Inflammatory macrophage treated with lipopolysaccharide for 1 hour (primary cell): ENCODE measurements at places on chromosomes 16 and 17.

DNA sequence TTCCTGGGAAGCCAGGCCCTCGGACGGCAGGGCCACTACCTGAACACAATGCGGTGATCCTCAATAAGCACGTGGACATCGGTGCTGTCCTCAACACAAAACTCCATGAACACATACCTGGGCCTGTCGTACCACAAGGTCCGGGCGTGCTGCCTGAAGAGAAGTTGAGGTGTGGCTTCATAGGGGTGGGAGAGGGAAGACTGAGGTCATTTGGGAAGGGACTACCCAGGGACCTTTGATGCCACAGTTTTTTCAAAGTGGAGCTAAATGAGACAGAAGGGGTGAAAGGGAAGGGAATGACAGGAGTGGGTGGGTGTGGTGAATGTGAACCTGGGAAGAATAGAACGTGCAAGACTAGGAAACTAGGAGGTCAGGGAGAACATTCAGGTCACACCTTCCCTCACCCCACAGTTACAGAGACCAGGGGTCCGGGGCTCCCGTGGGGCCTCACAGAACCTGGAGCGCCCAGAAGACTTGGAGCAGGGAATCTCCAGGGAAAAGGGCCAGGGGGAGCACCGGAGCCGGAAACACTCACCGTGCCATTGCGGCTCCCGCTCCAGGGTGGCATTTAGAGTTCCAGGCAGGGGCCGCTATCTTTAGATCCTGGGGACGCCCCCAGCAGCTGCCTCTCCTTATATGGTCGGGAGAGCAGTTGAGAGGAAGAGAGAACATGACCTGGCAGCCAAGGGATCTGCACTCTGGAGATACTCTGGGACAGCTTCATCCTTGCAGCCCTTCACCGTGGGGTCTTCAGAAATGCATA lies at the start of gene PTGES3L:
PTGES3L (minus strand) TSS at position 570 of the 763 bp plus-strand sequence; CDS start at position 543, 27 bp downstream.
- DNase-seq, result no peak

- DNase-seq, result no peak
These were observed 23.6 kb downstream of the RAB40B start for GRCh38 chr17:82674656-82675475.

DNA sequence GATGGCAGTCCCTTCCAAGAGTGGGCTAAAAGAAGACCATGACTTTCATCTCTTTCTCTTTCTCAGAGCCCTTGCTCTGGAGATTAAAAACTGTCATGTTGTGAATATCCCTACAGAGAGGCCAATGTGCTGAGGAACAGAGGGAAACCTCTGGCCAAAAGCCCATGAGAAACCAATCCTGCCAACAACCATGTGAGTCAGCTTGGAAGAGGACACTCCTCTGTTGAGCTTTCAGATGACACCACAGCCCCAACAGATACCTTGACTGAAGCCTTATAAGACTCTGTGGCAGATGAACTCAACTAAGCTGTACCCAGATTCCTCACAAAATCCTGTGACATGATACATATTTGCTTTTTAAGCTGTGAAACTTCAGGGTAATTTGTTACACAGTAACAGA lies 19.6 kb downstream of the CPPED1 start:
- no peak for DNase-seq

DNA sequence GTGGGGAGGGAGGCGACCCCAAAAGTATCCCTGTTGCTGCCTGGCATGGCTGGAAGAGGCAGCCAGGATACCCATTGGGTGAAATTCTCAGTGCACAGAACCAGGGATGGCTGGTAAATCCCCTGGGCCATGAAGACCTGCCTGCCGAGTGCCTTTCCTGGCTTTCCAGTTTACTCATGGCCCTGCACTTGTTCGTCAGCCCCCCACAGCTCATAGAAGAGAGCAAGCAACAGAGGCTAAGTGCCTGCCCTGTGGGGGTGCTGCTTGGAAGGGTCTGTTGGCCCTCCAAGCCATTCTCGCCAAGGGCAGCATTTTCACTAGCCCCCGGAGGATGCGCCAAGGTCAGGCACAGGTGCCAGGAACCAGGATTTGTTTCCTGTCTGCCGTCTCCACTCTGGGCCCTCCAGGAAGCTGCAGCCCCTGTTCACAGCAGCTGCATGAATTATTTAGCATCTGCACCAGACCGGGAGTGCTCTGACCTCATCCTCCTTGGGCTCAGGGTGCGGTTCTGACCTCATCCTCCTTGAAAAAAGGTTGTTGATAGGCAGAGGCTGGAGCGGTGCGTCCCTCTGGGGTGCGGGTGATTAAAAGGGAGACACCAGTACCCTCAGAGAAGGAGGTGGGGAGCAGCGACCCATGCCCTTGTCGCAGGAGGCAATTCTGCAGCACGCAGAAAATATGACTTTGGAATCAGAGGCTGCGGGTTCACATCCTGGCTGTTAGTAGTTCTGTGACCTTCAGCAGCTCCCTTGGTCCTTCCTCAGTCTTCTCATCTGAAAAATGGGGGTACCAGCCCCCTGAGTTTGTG lies 14.2 kb upstream of the CD300A start:
- no peak for DNase-seq

- DNase-seq, result no peak
These were observed 52.2 kb downstream of the NDE1 start for GRCh38 chr16:15701975-15702970.

DNA sequence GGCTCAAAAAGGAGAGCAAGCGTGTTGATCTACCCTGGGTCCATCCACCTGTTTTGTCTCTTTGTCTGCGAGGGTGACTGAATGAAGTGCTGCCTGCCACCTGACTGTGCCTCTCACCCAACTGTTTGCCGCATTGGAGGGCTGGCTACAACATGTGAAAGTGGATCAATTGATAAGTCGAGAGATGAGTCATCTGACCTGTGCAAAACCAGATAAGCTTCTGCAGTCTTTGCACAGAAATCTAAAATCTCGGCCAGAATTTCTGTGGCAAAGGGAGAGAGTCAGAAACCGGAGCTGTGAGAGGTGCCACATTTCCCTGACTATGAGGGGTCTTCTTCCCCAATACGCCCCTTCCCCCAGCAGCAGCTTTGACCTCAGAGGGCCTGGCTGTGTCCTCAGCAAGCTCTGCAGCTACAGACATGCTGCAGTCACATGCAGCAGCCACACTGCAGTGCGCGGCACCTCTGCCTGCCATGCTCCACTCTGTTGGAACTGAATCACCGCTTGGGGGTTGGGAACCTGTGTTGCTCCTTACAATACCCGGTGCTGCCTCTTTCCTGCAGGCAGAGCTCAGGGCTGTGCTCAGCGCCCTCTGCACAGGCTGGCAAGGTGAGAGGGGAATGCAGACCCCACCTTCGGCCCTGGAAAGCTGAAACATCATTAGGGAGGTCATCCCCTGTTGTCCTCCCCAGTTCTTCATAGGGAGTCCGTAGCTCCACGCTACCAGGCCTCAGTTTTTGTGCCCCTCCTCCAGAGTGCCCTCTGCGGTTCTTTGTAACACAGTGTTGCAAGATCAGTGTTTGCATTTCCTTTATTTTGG lies 16.2 kb upstream of the HAS3 start:
- no peak for DNase-seq

DNA sequence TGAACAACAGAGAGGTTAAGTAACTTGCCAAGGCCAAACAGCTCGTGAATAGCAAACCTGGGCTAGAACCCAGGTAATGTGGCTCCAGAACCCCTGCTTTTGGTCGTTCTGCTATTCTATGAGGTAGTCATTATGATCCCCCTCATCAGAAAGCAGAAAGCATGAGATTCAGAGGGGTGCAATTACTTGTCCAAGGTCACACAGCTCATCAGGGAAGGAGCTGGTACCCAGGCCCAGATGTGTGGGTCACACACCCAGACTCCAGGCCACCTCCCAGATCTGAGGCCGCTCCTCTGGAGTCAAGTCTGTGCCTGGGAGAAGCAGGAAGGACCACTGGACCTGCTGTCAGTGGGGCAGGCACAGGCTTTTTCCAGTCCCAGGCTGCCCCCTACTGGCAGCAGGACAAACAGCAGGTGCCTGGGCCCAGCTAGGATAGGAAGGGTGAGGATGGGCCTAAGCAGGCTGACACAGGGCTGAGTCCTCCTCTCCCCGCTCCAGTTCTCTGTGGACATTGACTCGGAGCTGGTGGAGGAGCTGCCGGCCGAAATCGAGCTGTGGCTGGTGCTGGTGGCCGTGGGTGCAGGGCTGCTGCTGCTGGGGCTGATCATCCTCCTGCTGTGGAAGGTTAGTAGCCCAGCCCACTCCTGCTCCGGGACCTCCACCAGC lies 7.8 kb upstream of the PDK2 start:
- DNase-seq, result peak; percentile 52

DNA sequence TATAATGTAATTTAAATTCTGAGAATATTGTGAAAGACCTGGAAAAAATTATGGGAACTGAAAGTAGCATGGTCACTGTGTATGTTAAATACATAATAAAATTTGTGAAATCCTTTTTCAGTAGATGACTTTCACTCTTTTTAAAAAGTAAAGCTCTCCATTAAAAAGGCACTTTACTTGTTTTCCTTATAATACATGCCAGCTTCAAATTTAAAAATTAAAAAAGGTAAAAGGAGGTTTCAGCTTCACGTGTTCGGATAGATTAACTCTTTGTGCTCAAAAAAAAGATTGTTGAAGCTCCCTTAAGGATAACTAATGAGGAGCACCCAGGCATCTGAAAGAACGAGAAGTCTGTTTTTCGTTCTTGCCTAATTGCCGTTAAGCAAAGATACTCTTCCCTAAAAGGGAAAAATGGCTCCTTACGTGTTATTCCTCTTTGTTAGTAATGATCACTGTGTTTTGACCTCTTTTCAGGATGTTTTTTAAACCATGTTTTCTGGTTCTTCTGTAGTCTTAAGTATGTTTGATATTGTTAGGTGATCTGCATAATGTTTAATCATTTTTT lies 87.8 kb downstream of the TUBD1 start:
- peak; percentile 86 for DNase-seq

DNA sequence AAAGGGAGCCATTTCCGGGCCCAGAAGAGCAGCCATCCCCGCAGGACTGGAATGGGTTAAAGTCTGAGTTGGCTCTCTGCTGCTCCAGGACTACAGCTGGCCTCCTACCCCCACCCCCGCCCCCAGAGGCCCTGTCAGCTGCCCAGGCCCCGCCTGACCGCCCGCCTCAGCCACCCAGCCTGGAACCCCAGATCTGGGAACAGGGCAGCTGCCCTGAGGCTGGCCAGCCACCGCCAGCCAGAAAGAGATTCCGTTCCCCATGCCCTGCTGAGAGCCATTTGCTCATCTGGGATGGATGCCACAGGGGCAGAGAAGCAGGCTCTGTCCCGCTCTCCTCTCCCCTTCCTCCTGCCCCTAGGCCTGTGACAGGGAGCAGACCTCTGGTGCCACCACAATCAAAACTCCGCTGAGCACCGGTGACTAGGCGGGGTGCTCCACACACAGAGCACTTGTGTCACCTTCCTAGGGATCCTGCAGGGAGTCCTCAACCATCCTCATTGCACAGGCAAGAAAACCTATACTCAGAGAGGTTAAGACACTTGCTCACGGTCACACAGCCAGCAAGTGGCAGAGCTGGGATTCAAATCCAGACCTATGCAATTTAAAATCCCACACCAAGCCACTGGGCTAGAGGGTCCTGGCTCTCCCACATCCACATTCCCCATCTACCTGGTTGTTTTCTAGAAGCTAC lies 44.1 kb downstream of the ZNF423 start:
- DNase-seq, result no peak

- no peak for DNase-seq
These were observed 38.9 kb upstream of the CREBBP start for GRCh38 chr16:3919413-3919812.

DNA sequence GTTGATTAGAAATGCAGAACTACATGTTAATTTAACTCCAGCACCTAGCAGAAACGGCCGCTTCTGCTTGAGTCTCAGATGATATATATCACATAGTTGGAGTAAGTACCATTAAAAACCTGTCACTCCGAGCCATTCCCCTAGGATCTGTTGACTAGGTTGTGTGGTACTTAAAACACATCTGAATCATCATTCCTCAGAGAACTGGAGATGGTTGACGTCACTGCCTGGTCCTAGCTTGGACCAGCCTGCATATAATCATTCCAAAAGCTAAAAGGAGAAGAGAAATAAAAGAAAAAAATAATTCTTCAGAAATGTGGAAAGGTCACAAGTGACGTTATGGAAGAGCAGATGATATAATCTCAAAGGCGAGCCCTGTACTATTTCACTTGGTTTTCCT lies 31.3 kb upstream of the RASL10B start:
- DNase-seq, result no peak

DNA sequence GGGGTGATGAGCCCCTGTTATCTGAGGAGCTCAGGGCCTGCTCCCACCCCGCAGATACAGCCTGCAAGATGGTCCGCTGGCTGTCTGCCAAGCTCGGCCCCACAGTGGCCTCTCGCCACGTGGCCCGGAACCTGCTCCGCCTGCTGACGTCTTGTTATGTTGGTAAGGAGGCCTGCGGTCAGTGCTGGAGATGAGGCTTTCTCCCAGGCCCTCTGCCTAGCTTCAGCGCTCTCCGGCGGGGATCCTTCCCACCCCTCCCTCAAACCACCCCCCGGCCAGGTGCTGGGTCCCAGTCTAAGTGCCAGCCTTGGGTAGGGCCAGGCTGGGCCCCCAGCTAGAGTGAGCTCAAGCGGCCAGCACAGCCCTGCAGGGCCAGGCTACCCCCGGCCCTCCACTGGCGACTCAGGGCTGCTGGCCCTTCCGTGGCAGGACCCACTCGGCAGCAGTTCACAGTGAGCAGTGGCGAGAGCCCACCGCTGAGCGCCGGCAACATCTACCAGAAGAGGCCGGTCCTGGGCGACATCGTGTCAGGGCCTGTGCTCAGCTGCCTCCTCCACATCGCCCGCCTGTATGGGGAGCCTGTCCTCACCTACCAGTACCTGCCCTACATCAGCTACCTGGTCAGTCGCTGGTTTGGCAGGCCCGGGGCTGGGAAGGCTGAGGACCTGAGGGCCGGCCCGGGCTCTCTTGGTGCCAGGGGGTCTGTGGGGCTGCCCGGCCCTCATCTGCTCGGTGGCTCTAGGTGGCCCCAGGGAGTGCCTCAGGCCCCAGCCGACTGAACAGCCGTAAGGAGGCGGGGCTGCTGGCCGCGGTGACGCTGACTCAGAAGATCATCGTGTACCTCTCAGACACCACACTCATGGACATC lies 6.1 kb downstream of the WDR81 start:
- no peak for DNase-seq

DNA sequence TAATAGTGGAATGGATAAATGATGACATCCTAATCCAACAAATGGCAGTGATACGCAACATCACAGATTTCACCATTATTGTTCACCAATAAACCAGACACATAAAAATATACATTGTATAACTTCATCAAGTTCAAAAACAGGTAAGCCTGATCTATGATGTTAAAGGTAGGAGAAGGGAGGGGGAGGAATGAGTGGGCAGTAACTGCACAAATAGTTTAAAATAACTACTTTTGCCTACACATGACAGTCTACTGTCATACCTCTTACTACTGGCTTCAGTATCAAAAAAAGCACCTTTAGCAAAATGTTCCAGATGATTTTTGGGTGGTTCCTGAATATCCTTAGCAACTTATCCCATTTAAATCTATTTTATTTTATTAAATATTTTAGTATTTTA lies 28.8 kb downstream of the CHCT1 start:
- DNase-seq, result no peak
